HTR-8/SVneo (cell line): ENCODE measurements at places on chromosomes 3 and 15.

DNA sequence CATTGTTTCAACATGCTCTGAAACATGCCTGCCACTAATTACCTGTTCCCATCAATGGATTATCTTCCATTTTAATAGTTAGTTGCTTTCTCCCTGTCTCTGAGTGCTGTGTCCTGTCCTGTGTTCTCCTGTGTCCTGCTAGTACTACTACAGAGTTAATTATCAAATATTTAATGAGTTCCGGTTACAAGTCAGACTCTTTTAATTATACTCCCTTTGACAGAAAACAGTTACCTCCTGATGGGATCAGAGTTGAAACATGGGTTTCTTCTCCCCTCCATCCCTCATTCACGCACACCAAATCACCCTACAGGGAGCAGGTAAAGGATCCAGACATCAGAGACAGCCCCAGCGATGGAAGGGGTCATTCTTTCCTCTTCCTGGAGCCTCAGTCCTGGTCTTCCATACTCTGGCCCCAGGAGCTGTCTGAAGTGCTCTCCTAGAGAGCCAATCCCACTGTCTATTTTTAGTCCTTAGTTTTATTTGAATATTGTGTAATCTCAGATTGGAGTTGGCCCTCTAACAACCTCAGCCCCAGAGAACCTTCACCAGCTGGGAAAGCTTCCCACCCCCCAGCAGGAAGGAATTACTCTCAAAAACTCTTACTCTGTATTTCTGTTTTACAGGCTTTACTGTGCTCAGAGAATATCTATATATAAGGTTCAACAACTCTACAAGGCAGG is 137.0 kb upstream of the C2CD4B start:
- DNase-seq, result no peak

- DNase-seq, result no peak
Observed at GRCh38 chr3:117407317-117407716, 697.7 kb downstream of the TUSC7 start.

- no peak for DNase-seq
Observed at GRCh38 chr15:41438206-41438605, 21.3 kb downstream of the RTF1 start.

DNA sequence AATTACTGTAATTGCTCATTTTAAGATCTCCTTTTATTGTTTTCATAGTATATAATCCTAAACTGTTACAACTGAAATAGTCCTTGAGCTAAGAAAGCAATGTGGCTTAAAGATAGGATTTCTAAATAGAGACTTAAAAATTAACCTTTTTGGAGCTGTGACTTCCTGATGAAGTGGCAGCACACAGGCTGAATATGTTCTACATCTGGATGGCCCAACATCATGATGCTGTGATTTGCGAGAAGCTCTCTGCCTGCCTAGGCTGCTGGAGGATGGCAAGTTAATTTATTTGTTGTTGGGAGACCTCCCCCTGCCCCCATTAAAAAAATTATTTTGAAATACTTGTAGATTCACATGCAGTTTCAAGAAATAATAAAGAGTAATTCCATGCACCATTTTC is 134.5 kb downstream of the IGF1R start:
- DNase-seq, result no peak

- no peak for DNase-seq
Observed at GRCh38 chr15:44308889-44309288, 20.4 kb downstream of the GOLM2 start.

DNA sequence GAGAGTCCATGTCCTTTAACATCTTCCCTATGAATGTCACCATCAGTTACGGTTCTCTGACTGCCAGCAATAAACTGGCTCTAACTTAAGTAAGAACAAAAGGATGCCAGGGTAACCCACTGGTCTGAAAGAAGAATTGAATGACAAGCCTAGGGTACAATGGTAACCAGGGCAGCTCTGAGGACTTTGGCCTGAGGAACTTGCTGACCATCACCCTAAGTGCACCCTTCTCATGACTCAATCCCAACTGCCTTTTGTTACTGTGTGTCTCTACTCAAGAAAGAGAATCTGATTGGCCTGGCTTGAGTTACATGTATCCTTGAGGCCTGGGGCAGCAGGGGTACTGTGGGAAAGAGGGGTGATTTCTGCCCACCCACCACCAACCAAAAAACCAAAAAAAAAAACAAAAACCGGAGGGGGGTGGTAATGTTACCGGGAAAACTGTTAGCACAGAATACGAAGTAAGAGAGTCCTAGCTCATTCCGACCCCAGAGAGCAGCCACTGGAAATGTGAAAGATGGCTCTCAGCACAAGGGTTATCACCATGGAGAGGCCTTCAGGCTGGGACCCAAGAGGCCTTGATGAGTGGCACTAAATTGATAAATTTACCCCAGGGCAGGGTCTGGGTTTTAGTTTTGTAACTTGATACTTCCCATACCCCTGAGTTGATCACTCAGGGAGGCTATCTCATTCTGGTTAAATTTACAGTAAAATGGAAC is 9.3 kb upstream of the SLC28A1 start:
- DNase-seq, result no peak

DNA sequence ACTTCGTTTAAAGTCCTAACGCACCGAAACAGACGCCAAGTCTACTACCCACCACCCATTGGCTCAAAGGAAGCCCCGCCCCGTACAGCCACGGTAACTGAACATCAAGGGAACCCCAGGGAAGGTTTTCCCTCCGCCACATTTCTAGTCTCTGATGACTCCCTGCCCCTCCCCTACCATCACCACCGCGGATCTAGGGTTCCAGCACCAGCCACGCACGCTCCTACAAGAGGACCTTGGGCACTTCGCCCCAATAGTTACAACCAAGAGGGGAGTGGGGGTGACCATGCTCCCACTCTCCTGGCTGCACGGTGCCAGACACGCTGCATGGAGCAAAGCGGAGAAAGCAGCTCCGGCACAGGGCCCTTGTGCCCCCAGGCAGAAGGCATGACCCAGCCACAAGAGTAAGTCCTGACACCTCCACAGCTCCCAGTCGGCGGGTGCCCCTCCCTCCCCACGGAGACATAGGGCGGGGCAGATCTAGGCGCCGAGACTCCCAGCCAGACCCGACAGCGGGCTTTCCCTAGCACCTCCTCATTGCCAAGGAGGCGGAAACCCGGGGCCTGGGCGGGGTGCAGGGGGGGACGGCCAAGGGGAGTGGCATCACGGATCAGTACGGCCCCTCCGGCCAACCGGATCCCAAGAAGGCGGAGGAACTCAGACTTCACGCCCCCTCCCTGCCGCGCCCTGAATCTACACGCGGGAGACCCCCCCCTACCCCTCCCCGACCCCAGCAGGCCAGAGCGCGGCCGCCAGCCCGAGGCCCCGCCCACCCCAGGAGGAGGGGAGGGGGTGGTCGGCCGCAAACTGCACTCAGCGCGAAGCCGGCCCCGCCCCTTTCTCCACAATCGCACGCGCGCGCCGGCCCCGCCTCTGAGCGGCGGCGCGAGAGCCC is 936 bp downstream of the SIN3A start:
- DNase-seq, result peak; percentile 87

GRCh38 chr15:38401106-38401505 is 52.8 kb upstream of the FAM98B start:
- no peak for DNase-seq

- DNase-seq, result peak; percentile 25
Observed at GRCh38 chr15:48084759-48085590, 35.8 kb upstream of the SLC24A5 start.

DNA sequence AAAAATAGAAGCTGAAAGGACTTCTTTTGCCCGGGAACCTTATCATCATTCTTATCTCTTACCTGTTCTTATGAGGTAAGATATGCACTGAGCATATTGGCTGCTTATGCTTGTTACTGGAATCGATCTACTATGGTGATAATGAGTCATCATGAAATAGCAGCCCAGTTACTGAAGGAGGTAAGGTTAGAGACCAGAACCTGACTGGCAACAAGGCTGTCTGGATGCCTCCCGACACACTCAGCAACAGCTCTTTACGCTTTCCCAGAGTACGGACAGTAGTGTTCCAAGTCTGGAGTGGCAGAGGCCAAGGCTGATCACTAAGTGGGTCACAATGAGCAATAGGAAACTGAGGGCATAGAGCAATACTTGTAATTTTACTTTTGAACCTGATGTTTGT is 314.1 kb downstream of the NLGN1 start:
- DNase-seq, result no peak

DNA sequence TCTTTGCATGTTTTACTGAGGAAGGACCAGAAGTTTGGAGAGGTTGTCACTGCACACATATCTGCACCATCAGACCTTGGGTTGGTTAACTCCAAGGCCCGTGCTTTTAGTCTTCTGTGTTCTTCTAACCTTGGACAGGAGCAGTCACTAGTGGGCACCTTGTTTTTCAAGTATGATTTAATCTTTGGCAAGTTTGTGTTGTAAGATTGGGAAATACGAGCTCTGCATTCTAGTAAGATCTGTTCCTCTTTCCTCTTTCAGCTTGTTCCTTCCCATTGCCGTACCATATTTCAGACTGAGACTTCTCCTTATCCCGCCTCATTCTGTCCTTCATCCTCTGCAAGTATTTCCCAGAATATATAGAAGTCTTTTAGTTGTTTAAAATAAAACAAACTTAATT is 5.1 kb downstream of the TMOD2 start:
- no peak for DNase-seq

GRCh38 chr3:133270631-133271030 is 129.2 kb upstream of the BFSP2 start:
- no peak for DNase-seq

GRCh38 chr3:124878561-124879336 is 8.4 kb downstream of the ITGB5 start:
- DNase-seq, result peak; percentile 78

- no peak for DNase-seq
Observed at GRCh38 chr3:138265745-138266144, 63.9 kb downstream of the NME9 start.

GRCh38 chr15:32803631-32804030 is 85.8 kb downstream of the GREM1 start:
- DNase-seq, result no peak

DNA sequence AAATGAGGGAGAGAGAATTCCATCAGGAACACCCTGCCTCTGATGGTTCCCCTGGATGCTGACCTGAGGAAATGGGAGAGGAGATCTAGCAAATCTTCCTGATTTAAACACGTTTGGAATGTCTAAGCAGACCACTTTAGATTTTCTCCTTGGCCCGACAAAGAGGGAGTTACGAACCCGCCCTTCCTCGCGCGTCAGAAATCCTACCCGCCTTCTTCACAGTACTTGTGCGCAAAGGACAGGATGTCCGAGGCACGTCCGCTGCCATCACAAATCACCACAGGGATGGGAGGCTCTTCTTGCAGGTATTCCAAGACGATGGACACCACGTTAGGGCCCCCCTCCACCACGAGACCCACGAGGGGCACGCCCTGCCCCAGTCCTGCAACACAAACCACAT is 38.6 kb downstream of the TRPM1 start:
- DNase-seq, result no peak

GRCh38 chr3:56042326-56042951 is 425.8 kb downstream of the ERC2 start:
- peak; percentile 26 for DNase-seq

DNA sequence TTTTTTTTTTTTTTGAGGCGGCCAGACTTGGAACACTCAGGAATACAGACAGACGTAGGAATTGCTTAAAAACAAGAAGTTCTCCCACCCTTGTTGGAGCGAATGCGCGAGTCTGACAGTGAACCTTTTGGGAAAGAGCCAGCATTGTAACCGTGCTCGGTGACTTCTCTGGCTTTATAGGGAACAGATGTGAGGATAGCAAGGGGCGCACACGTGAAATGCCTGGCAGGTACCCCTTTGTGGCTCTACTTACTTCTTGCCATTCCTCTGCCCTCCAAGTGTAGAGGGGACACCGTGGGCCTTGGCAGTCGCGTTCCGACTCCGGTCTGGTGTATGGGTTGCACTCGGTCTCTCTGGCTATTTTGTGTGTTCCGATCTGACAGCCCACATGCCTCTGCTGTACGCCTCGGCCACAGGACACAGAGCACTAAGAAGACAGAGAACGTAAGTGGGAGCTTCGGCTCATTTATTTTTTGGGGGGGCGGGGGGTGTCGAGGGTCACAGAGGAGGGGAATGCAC is 126.4 kb downstream of the ADAMTS9 start:
- DNase-seq, result no peak

- no peak for DNase-seq
Observed at GRCh38 chr3:169165196-169166158, 498.0 kb downstream of the MECOM start.

DNA sequence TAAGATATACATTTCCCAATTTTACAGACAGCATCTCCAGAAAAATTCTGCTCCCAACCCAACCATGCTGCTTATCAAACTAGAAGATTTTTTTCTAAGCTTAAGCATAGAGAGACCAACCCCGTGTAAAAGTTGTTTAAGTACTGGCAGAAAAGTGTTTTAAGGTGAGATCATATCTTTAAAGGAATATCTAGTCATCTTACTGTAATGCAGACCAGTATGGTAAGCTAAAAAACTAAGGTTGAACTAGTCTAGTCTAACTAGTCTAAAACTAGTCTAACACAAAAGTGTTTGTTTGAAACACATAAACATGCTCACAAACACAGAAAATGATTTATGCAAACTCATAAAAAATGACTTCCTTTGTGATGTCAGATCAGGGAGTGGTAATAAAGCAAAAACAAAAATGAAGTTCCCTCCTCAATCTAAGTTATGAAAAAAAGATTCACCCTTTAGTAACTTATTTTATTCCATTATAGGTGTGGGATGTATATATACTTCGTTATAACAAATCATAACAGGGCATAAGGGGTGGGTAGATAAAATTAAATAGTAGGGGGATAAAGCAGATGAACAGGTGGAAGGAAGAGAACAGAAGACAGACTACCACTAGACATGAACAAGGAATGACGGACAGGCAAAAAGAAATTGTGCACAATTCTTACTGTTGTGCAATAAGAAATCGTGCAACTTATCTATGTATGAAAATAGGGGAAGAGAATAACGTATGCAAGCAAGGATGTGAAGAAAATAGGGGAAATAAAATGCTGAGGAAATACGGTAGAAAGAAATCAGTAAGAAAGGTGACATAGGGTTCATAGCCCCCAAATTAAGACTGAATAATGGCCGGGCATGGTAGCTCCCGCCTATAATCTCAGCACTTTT is 10.0 kb downstream of the MYO5A start:
- no peak for DNase-seq

DNA sequence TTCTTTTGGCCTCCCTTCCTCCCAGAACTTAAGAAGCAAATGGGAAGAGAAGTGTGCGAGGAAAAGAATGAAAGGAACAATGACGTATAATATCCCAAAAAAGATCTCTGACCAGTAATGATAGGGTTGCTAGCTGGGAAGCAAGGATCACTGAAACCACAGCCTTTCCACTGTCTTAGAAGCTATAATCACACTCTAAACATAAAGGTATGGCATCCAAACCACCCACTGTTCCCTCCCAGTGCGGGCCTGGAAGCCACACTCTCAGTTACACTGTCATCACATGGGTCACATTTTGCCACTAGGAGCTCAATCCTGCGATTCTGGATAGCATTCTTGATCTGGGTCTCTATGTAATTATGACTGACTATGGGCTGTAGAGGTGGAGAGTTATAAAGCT is 131.6 kb upstream of the HACD2 start:
- DNase-seq, result no peak

- peak; percentile 78 for DNase-seq
Observed at GRCh38 chr3:184289426-184289938, 9.6 kb upstream of the PSMD2 start.
